ENCODE measurements at places on chromosomes 5 and 9. TPM values are rescaled to one million over a fixed set of nuclear protein-coding genes. Genes with fewer than 3 reads are reported as not detected.

Gene DDX31
- 26.9 TPM for total RNA-seq

Gene HAND1
- total RNA-seq = not detected

Gene PDE6A
- total RNA-seq = 0.17 TPM

Gene TPPP
- 0.94 TPM for total RNA-seq

Gene IL33
- total RNA-seq = 0.94 TPM

Gene TMC1
- not detected for total RNA-seq
